Lower lobe of right lung (tissue), 2 donors: ENCODE measurements at places on chromosomes 13 and 19. TPM values are rescaled to one million over a fixed set of nuclear protein-coding genes. Genes with fewer than 3 reads are reported as not detected.

DNA sequence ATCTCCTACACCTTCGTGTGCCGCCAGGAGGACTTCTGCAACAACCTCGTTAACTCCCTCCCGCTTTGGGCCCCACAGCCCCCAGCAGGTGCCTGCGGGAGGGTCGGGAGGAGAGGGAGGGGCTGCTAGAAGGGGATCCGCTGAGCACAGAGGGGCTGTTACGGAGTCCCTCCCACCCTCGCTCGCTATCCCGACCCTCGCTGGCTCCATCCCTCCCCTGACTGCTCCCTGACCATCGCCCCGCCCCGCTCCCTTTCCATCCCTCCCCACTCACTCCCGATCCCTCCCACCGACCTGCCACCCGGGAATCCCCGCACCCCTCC lies 780 bp downstream of the CD177 start:
- no peak overlapping the region for H3K27ac ChIP-seq
- H3K4me1 ChIP-seq: no peaks in the 10 kb centered on the region
- no peak for DNase-seq
- no peak overlapping the region for H3K4me3 ChIP-seq
- no peaks in the 10 kb centered on the region for H3K36me3 ChIP-seq

GRCh38 chr13:84844473-84844872 lies 954.7 kb downstream of the SLITRK6 start:
- no peaks in the 10 kb centered on the region for H3K4me1 ChIP-seq
- no peak for DNase-seq
- no peaks in the 10 kb centered on the region for H3K27me3 ChIP-seq

DNA sequence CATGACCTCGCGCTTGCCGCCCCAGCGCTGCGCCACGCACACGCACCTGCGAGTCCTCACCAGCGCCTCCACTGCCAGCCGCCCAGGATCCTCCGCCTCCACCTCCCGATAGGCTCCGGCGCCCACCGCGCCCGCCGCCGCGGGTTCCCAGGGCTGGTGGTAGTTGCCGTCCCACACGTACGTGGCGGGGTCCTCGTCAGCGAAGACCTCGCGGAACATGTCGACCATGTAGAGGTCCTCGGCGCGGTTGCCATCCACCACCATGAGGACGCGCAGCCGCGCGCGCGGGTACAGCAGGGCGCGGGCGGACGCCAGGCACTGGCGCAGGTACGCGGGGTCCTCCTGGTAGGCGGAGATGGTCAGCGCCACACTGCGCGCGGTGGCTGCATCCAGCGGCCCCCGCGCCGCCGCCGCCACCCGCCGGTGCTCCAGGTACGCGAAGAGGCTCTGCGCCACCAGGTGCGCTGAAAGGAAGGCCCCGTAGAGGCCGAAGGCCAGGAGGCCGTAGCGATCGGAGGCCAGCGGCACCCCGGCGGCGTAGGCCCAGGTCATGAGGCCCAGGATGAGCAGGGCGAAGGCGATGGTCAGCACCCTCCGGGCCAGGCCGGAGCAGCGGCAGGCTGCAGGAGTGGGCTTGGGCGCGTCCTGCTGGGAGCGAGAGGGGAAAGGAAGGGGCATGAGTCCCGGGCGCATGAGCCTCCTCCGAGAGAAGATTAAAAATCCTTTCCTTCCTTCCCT lies 4.4 kb downstream of the HAS1 start:
- DNase-seq: no peak
- peaks cover 49% of the 10 kb centered on the region for H3K27me3 ChIP-seq
- no peak overlapping the region for H3K27ac ChIP-seq
- no peaks in the 10 kb centered on the region for H3K36me3 ChIP-seq

- H3K36me3 ChIP-seq: no peaks in the 10 kb centered on the region
- no peak for DNase-seq
- no peaks in the 10 kb centered on the region for H3K27me3 ChIP-seq
- no peak overlapping the region for H3K27ac ChIP-seq
- no peak overlapping the region for H3K4me3 ChIP-seq
- no peaks in the 10 kb centered on the region for H3K4me1 ChIP-seq
Observed at GRCh38 chr13:59236944-59237343, 926.8 kb downstream of the DIAPH3 start.

The ZSCAN4 gene
- 0.24 TPM for total RNA-seq

DNA sequence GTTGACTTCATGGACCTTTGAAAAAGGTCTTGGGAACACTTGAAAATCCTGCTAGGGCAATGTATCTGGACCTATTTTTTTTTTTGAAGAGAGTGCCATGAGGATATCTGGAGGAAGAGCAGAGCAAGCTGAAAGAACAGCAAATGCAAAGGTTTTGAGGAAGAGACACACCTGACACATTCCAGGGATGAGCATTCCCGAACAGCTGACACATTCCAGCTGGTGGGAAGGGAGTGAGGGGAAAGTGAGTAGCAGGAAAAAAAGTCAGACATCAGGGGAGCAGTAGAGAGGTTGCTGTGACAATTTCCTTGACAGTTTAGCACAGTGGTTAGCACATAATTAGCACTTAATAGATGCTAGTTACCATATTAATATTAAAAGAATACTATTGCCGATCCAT lies 14.7 kb downstream of the DGKH start:
- DNase-seq: no peak

GRCh38 chr13:34300559-34300958 lies 482.6 kb downstream of the RFC3 start:
- peaks cover 11% of the 10 kb centered on the region for H3K4me1 ChIP-seq
- DNase-seq: no peak
- H3K36me3 ChIP-seq: no peaks in the 10 kb centered on the region
- H3K4me3 ChIP-seq: no peak overlapping the region
- no peaks in the 10 kb centered on the region for H3K27me3 ChIP-seq

GRCh38 chr19:12865746-12866415 lies 15.4 kb downstream of the DNASE2 start:
- no peaks in the 10 kb centered on the region for H3K27me3 ChIP-seq
- H3K36me3 ChIP-seq: no peaks in the 10 kb centered on the region
- peaks cover 10% of the 10 kb centered on the region for H3K4me1 ChIP-seq
- DNase-seq: no peak
- no peak overlapping the region for H3K4me3 ChIP-seq

DNA sequence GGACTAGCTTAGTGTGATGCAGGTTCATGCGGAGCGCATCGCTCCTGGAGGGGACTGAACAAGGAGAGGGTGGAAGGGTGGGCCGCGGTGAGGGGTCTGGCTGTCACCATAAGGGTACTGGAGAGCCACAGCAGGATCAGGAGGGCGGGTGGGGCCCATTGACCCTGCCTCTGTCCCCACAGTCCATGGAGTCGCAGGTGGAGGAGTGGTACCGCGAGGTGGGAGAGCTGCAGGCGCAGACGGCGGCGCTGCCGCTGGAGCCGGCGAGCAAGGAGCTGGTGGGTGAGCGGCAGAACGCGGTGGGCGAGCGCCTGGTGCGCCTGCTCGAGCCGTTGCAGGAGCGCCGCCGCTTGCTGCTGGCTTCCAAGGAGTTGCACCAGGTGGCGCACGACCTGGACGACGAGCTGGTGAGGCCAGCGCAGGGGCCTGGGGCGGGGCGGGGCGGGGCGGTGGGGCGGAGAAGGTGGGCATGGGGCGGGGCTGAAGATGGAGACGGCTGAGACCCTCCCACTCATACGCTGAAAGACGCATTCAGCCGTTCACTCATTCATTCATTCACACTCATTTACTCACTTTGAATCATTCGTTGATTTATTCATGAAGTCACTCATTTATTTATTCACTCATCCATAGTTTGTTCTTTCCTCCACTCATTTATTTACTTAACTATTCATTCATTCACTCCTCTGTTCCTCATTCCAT lies 27.5 kb upstream of the SHKBP1 start:
- no peaks in the 10 kb centered on the region for H3K36me3 ChIP-seq
- H3K27ac ChIP-seq: no peak overlapping the region
- DNase-seq: peak; percentile 78
- H3K4me3 ChIP-seq: no peak overlapping the region
- no peaks in the 10 kb centered on the region for H3K4me1 ChIP-seq

GRCh38 chr13:106503272-106503671 lies 32.2 kb downstream of the EFNB2 start:
- H3K4me3 ChIP-seq: no peak overlapping the region
- no peak for DNase-seq
- H3K27me3 ChIP-seq: no peaks in the 10 kb centered on the region
- H3K4me1 ChIP-seq: peaks cover 18% of the 10 kb centered on the region

DNA sequence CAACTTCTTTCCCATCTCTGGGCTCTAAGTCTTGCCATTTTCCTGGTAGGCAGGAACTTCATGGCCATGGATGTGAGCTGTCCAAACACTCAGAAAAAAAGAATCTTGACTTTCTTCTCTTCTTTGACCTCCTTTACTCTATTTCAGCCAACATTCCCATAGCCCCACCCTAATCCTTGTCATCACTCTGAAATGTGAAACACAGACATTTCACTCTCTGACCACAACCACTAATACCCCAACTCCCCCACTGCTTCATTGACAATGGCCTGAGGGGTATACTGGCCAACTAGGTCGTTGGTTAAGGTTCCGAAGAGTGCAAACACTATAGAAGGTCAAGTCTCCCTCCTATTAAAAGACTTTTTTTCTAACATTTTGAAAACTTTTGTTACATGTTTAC lies 4.7 kb upstream of the CYP2A13 start:
- no peak overlapping the region for H3K27ac ChIP-seq
- no peak overlapping the region for H3K4me3 ChIP-seq
- no peak for DNase-seq

DNA sequence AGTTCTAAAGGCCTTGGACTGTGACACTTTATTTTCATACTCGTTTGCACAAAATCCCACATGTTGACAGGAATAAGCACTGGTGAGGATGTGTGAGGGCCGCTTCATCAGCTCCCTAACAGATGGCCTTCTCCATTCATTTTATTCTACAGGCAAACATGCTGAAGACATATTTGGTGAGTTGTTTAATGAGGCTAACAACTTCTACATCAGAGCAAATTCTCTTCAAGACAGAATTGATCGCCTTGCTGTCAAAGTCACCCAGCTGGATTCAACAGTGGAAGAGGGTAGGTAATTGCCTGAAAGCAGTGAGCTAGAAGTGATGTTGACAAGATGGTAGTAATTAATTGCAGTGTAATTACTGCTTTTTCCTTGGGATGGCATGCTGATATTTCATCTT lies 95.7 kb downstream of the GPR12 start:
- no peak overlapping the region for H3K4me3 ChIP-seq
- H3K36me3 ChIP-seq: no peaks in the 10 kb centered on the region
- H3K27me3 ChIP-seq: no peaks in the 10 kb centered on the region
- no peaks in the 10 kb centered on the region for H3K4me1 ChIP-seq

DNA sequence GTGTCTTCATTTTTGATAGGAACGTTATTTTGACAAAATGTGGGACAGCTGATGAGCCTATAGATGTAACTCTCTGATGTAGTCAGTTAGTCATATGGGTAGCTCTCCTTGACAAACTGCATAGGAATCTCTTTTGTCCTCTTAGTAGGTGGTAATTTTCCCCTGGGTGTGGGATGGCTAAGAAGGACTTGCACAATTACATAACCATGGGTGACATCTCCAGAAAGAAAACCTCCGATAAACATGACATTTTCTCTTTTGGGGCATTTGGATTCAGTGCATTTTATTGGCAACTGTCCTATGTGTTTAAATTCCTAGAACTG lies 41.8 kb downstream of the IGFL3 start:
- no peaks in the 10 kb centered on the region for H3K36me3 ChIP-seq
- no peak overlapping the region for H3K4me3 ChIP-seq
- H3K27me3 ChIP-seq: peaks cover 10% of the 10 kb centered on the region

The GIPR gene
- 7.5 TPM for total RNA-seq

The FFAR3 gene
- total RNA-seq: not detected

- DNase-seq: no peak
- H3K27ac ChIP-seq: no peak overlapping the region
- peaks cover 2% of the 10 kb centered on the region for H3K4me1 ChIP-seq
- H3K36me3 ChIP-seq: no peaks in the 10 kb centered on the region
- H3K27me3 ChIP-seq: peaks cover 7% of the 10 kb centered on the region
- H3K4me3 ChIP-seq: no peak overlapping the region
Observed at GRCh38 chr13:113357529-113357928, 6.4 kb downstream of the GRTP1 start.

DNA sequence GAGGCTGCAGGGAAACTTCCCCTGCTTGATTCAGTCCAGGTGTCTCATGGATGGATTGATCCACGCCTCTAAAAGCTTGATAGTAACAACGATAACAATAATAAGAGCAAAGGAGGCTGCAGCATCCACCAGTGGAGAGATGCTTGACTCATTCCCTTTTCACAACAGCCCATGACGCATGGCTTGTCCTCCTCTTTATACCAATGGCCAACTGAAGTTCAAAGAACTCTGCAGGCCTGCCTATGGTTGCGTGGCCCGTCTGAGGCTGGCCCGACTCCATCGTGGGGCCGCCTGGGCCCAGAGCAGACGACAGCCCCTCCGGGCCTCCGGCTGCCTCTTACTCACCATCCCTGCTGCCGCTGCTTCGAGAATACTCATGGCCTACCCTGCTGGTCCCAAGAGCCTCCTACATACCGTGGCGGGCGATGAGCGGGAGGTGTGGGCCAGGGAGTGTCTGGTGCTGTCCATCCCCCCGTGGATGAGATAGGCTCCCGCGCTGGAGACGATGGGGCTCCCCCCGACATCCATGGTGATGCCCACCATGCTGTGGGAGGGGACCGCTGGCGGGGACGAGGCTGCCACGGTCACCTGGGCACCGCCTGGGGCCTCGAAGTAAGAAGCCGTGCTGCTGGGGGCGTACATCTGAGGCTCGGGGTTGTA lies 61.8 kb upstream of the RANBP3 start:
- no peak overlapping the region for H3K4me3 ChIP-seq
- H3K4me1 ChIP-seq: no peaks in the 10 kb centered on the region
- no peaks in the 10 kb centered on the region for H3K27me3 ChIP-seq
- DNase-seq: peak; percentile 35
- H3K27ac ChIP-seq: no peak overlapping the region

The ATP4A gene
- not detected for total RNA-seq

The ZIK1 gene
- total RNA-seq: 2.9 TPM

DNA sequence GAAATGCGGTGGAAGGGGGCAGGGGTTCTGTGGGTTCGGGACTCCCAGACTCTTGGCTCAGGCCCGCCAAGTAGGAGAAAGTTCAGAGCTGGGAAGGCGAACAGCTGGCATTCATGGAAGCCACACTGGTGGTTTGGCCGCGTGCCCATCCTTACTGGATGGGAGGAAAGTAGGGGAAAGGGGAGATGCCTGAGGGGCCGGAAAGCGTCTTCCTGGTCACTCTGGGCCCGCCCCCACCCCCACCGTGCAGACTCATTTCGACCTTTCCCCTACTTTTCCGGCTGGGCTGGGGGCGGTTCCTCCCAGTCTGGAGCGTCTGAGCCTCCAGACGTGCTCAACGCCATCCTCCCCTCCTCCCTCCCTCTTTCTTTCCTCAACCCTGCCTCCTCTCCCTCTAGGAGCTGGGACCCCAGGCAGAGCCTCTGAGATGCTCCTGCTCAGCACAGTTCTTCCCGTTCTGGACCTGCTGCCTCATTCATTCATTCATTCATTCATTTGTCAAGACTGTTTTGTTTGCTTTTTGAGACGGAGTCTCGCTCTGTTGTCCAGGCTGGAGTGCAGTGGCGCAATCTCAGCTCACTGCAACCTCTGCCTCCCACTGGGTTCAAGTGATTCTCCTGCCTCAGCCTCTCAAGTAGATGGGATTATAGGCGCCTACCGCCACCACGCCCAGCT lies 3.5 kb downstream of the ANGPTL4 start:
- H3K4me3 ChIP-seq: peak overlapping the region; percentile 33
- H3K36me3 ChIP-seq: peaks cover 15% of the 10 kb centered on the region
- peak overlapping the region; percentile 18 for H3K27ac ChIP-seq
- peaks cover 59% of the 10 kb centered on the region for H3K4me1 ChIP-seq
- DNase-seq: peak; percentile 81

The TPTE2 gene
- not detected for total RNA-seq

The CEBPA gene
- 75.1 TPM for total RNA-seq
